Stimulated activated CD8-positive, alpha-beta memory T cell treated with anti-CD3 and anti-CD28 coated beads, Interleukin-7, amount 100 ng/mL, for 24 hours (primary cell): ENCODE measurements at places on chromosomes 6 and 20.

DNA sequence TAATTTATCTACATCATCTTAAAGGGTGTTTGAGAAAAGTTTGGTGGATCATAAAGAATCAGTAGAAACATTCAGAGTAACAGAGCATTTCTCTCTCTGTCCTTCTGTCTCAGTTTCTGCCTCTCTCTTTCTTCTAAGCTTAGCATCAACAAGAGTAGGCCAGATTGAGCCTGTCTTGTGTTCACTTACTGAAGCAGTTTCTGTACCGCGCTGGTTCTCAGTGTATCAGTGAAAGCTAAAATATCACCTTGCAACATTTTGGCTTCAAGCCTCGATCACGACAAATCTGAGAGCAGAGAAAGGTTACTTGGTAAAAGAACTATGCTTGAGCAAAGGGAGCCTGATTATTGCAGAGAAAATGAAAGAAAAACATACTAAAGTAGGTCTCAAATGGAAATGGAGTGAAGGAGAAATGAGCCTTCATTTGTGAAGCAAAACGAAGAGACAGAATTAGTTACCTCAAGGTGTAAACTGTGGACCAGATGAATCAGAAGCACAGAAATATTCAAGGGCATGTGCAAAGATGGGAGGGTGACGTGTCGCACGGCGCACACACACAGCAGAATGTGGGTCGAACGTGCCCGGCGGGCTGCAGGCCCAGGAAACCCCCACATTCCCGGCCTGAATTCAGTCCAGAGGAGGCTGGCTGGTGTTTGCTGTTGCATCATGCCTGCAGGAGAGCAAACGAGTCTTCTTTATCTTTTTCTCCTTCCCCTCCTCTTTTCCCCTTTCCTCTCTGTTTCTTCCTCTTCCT, 509.3 kb downstream of the QKI start:
- no peak for DNase-seq

- no peak for DNase-seq
Observed at GRCh38 chr6:50846852-50847155, 28.1 kb downstream of the TFAP2B start.

- DNase-seq = no peak
Observed at GRCh38 chr6:20203561-20204511, 8.4 kb downstream of the MBOAT1 start.

DNA sequence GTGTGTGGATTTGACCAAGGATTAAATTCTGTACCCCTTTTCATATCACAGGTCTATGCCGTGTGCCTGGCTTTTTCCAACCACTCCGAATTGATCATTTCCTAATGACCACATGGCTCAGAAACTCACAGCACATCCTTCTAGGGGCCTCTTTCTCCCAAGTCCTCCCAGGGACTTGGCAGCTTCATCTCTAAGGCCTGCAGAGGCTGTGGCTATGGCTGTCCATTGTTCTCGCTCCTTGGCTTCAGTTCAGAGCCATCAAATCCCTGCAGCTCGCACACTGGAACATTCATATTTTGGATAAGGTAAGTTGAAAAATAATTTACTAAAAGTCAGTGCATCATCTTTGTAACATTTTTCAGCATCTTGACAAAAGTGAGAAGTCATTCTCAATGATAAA, 497.2 kb upstream of the CDH4 start:
- DNase-seq = no peak

- DNase-seq = no peak
Observed at GRCh38 chr6:41741625-41742490, 5.3 kb downstream of the PGC start.

DNA sequence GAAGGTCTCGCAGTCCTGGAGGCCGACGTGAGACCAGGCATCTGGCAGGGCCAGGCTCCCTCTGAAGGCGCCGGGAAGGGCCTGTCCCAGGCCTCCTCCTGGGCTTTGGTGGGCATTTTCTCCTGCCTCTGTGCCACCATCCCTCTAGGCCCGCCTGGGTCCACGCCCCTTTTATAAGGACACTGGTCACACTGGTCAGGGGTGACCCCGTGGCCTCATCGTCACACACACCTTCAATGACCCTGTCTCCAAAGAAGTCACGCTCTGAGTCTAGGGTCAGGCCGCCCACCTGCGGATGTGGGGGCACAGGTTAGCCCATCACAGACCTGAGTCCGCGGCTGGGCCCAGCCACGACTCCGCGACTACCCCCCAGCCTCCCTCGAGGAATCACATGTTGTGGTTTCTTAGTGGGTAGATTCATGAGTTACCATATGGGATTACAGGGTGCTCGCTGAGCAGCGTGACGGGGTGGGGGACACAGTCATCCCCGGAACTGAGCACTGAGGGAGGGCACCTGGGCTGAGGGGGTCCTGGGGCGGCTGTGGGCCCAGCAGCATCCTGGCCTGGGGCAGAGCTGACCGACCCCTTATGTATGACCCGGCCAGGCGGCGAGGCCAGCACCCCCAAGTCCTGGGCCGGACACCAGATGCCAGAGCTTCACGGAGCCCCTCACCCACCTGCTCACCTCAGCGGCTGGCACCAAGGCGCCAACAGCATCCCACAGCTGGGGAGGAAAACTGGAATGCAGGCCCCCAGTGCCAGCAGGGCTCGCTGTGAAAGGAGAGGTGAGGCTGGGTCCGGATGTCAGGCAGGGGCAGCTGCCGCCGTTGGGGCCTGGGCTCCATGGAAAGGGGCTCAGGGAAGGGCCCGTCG, 115.9 kb downstream of the DLL1 start:
- DNase-seq = no peak
